ENCODE measurements at places on chromosomes 5 and 9. TPM values are rescaled to one million over a fixed set of nuclear protein-coding genes. Genes with fewer than 3 reads are reported as not detected.

The TAF11L5 gene
- polyA plus RNA-seq: not detected

The COL23A1 gene
- polyA plus RNA-seq: 8.9 TPM

The SLC6A7 gene
- polyA plus RNA-seq: 5.7 TPM

The S100Z gene
- polyA plus RNA-seq: 0.51 TPM

- no peaks in the 10 kb centered on the region for H3K36me3 ChIP-seq
- H3K27ac ChIP-seq: no peak overlapping the region
- no peak for DNase-seq
These were observed 1731.2 kb upstream of the CDH6 start for GRCh38 chr5:29462241-29462640.

GRCh38 chr5:40106847-40107246, 572.9 kb upstream of the PTGER4 start:
- H3K27ac ChIP-seq: no peak overlapping the region
- DNase-seq: no peak
- H3K4me3 ChIP-seq: no peak overlapping the region
- H3K36me3 ChIP-seq: no peaks in the 10 kb centered on the region

- H3K4me1 ChIP-seq: no peaks in the 10 kb centered on the region
- DNase-seq: no peak
- H3K27ac ChIP-seq: no peak overlapping the region
These were observed 67.9 kb downstream of the ERBIN start for GRCh38 chr5:65994117-65994786.

DNA sequence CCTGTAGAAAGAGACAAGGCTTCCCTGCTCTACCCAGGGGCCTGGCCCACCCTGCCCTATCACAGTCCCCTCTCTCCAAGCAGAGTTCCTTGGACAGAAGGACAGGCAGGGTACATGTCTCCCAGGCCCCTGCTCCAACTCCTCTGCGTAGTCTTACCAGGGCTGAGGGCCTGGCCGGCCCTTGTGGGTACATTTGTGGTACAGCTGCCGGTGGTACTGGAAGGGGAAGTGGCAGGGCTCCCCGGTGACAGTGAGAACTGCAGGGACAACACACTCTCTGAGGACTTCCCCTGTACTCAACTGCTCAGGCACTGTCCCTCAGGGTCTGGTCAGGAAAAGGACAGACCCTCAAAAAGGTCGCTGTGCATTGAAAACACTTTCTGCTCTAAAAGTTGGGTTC, 3.6 kb downstream of the F12 start:
- DNase-seq: no peak
- no peak overlapping the region for H3K27ac ChIP-seq
- H3K4me1 ChIP-seq: peaks cover 26% of the 10 kb centered on the region
- no peaks in the 10 kb centered on the region for H3K36me3 ChIP-seq

DNA sequence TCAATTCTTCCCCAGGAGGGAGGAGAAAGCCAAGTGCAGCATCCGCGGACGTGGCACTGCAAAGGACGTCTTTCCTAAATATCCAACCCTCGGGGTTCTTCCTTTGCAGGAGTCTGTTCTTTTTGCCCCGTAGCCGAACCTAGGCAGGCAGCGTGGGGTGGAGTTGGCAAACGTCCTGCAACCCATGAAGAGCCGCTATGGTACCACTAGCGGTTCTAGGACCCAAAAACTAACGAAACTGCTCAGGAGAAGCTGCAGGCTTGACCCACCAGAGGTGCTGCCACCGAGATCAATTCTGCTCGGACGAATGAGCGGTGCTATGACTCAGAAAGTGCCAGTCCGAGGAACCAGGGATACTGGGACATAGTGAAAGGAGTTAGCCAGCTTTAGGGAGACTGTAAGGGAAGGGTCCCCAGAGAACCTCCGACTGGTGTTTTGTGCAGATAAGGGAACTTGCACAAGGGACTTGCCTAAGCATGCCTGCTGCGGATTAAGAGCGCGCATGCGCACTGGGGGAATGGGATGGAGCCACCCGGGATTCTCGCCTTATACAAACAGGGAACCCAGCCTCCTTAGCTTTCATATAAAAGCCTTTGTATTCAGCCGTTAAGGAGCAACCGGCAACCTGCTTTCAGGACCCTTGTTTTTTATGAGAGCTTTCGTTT, 32.7 kb downstream of the ANXA2R start:
- H3K4me3 ChIP-seq: peak overlapping the region; percentile 59
- peak; percentile 84 for DNase-seq
- peaks cover 87% of the 10 kb centered on the region for H3K27me3 ChIP-seq
- H3K4me1 ChIP-seq: peaks cover 3% of the 10 kb centered on the region

GRCh38 chr5:40743771-40744170, 12.0 kb downstream of the TTC33 start:
- H3K4me1 ChIP-seq: no peaks in the 10 kb centered on the region
- no peak overlapping the region for H3K4me3 ChIP-seq
- no peaks in the 10 kb centered on the region for H3K27me3 ChIP-seq

DNA sequence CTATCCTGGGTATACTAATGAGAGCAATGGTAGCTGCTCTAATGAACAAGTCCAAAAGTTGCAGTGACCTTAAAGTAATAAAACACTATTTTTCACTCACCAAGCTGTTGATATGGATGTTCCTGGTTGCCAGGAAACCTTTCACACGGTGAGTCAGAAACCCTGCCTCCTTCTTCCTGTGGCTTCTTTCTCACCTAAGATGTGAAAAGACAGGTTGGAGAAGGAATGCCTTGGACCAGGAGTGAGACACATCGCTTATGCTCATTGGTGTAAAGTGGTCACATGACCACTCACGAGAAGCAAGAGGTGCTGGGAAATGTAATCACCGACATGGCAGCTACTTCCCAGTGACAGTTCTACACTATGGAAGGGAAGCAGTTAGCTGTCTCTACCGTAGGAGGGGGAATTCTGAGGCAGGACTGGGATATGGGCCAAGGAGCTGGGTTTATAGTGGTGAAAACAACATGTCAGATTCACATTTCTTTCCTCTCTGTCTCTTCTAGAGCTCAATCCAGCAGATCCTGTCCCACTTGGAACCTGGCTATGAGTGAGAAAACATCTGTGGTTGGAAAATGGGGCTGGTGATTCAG, 320.4 kb upstream of the KLF4 start:
- H3K27ac ChIP-seq: no peak overlapping the region
- H3K4me1 ChIP-seq: no peaks in the 10 kb centered on the region
- peak; percentile 69 for DNase-seq
- no peaks in the 10 kb centered on the region for H3K27me3 ChIP-seq

- no peak overlapping the region for H3K4me3 ChIP-seq
- no peak overlapping the region for H3K27ac ChIP-seq
- H3K4me1 ChIP-seq: no peaks in the 10 kb centered on the region
These were observed 42.3 kb upstream of the TARS1 start for GRCh38 chr5:33398501-33398900.

- no peaks in the 10 kb centered on the region for H3K27me3 ChIP-seq
- no peak overlapping the region for H3K27ac ChIP-seq
- H3K4me1 ChIP-seq: no peaks in the 10 kb centered on the region
- H3K36me3 ChIP-seq: no peaks in the 10 kb centered on the region
These were observed 41.4 kb upstream of the PJA2 start for GRCh38 chr5:109451146-109451545.

GRCh38 chr5:155905364-155905763, 421.6 kb upstream of the SGCD start:
- no peak overlapping the region for H3K27ac ChIP-seq
- H3K4me3 ChIP-seq: no peak overlapping the region
- no peaks in the 10 kb centered on the region for H3K27me3 ChIP-seq
- no peaks in the 10 kb centered on the region for H3K36me3 ChIP-seq
- H3K4me1 ChIP-seq: no peaks in the 10 kb centered on the region
- no peak for DNase-seq

DNA sequence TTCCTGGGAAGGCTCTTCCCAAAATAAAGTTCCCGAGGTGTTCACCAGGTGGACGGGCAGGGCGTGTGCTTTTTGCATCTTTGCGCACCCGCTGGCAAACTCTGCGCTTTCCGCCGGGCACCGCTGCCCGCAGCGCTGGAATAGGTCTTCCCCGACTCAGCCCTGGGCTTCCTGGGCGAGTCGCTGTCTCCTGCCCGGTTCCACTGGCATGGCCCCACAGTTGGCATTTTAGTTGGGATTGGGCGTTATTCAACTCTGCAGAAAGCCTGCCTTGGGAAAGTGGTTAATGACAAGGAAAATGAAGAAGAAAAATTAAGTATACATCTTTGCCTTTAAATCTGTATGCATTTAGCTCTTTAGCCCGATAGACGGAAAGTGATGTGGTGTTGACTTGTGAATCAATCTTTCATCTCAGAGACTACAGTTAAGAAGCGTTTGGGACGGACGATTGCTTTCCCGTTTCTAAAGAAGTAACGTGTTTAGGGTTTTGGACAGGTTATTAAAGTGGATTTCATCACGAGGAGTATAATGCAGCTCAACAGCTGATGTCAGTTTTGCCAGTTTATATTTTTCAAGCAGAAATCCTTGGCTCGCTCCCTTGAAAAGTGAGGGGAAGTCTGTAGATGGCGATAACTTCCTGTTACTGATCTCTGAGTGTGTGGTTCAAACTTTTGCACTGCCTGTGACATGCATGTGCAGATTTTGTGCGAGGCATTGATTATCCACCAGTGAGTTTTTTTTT, 946 bp downstream of the ADCY2 start:
- H3K36me3 ChIP-seq: no peaks in the 10 kb centered on the region
- no peak overlapping the region for H3K27ac ChIP-seq
- H3K27me3 ChIP-seq: peaks cover 29% of the 10 kb centered on the region
- DNase-seq: peak; percentile 51

- no peak overlapping the region for H3K4me3 ChIP-seq
- H3K4me1 ChIP-seq: no peaks in the 10 kb centered on the region
- no peak overlapping the region for H3K27ac ChIP-seq
- no peak for DNase-seq
- no peaks in the 10 kb centered on the region for H3K27me3 ChIP-seq
These were observed 89.9 kb downstream of the SLC24A2 start for GRCh38 chr9:19698960-19699359.

DNA sequence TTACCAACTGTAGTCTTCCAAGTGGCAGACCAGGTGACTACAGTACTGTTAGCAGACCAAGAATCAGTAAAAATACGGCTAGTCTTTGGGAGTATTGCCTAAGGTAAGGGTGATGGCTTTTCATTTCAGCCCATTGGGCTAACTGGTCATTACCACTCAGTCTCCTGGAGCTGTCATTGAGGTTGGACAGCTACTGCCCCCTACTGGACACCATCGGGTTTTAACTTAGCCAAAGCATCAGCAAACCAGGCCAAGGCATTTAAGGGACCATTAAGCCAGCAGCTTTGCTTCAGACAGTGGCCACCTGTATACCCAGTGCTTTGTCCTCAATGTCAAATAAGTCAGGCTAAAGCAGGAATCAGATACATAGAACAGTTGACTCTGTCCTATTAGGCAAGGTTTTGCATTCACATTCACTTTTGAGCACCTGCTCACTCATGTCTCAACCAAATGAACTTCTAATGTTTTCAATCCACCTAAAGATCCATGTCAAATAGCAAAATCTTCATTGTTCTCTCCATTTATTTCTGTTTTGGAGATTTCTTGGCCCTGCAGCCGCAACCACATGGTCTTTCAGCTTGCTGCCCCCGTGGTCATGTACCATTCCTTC, 117.2 kb downstream of the INVS start:
- peak; percentile 35 for DNase-seq
- H3K4me3 ChIP-seq: no peak overlapping the region
- H3K36me3 ChIP-seq: peaks cover 6% of the 10 kb centered on the region
- H3K4me1 ChIP-seq: no peaks in the 10 kb centered on the region
- no peak overlapping the region for H3K27ac ChIP-seq

DNA sequence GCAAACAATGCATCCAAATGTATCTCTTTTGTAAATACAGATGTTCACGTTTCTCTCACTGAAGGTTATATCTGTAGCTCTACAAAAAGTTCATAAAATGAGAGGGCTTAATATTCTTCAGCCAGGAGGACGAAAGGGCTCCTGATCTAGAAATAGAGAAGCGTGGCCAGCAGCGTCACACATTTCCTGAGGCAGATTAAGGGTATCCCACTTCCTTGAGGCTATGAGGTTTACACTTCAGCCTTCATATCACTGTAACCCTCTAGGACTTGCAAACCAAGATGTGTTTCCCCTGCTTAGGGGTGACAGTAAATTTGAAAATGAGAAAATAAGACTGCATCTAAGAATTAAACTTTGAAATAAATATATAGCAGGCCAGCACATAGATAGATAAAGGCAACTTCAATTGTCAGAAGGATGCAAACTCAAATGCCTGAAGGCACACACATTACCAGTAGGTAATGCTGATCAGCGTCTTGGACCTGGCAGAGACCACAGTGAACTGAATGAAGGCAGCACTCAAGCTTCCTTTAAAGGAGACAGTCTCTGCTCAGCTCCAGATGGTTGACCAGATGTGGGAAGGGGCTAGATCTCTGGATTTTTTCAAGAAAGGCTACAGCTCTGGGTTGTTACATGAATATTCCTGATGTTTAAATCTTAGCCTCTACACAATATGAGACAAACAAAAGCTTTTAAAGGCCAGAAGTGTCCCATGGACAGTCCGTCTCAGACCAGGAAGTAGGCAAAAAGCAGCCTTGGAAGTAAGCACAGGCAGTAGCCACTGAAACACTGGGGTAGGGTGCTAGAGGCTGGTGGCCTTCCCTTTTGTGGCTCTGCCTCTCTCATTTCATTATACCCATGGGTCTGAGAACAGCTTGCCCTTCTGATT, 197.7 kb downstream of the MCTP1 start:
- no peak overlapping the region for H3K27ac ChIP-seq
- H3K27me3 ChIP-seq: no peaks in the 10 kb centered on the region
- H3K4me3 ChIP-seq: no peak overlapping the region
- no peaks in the 10 kb centered on the region for H3K36me3 ChIP-seq

Data from large intestine (tissue), 12 donors.